Right cardiac atrium (tissue), 5 donors: ENCODE measurements at places on chromosomes 5 and 9. TPM values are rescaled to one million over a fixed set of nuclear protein-coding genes. Genes with fewer than 3 reads are reported as not detected.

Gene SLC2A6
- 1.7 TPM for total RNA-seq

Gene SHLD3
- 2.4 TPM for total RNA-seq

Gene HOMER1
- 51.2 TPM for total RNA-seq

Gene CNTRL
- 5.5 TPM for total RNA-seq

Gene TBC1D9B
- total RNA-seq: 51.5 TPM

- no peak for DNase-seq
Measured at GRCh38 chr5:107517185-107518033, 153.3 kb downstream of the EFNA5 start.

- peak; percentile 64 for DNase-seq
Measured at GRCh38 chr5:138459311-138459933, 5.9 kb upstream of the EGR1 start.

DNA sequence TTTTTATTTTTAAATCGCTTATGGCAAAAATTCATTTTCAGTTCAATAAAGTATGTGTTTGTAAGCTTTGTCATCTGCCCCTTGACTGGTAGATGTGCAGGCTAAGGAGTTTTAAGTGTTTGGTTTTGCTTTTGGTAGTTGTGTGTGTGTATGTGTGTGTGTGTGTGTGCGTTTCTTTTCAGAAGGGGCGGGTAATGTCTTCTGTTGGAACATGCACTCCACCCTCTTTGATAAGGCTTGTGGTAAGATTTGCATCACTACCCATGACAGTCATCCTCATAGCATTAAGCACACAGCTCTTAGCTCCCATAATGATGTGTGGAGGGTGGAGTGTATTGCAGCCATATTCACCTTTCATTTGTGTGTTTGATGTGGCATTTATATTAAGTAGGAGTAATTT lies 92.1 kb upstream of the FSD1L start:
- no peak for DNase-seq

DNA sequence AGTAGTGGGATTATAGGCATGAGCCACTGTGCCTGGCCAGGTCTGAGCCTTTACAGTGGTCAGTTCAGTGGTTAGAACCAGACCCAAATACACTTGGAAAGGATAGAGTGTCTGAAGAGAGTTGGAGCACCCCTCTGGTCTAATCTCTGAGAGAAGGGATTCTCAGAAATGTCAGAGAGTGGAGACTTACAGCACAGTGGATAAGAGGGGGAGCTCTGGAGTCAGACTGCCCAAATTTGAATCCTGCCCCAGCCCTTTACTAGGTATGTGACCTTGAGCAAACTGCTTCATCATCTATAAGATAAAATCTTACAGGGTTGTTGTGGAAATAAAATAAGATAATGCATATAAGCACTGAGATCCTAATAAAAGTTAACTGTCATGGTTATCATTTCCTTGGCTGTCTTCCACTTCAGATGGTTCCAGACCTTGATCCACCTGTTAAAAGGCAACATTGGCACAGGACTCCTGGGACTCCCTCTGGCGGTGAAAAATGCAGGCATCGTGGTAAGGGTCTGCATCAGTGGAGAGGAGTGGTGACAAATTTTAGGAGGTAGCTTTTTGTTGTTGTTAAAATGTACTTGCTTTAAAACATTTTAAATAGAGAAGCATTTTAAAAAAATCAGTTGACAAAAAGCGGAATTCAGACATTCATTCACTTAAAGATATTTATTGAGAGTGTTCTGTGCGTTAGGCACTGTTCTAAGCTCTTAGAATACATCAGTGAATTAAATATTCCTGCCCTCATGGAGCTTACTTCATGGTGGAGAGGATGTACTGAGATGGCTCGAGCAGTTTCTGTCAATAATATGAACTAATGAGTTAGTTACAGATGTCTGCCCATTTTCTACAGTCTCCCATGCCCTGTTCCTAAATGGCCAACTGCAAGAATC lies 16.0 kb downstream of the SLC36A1 start:
- DNase-seq: no peak

GRCh38 chr5:68242743-68243142 lies 27.2 kb downstream of the PIK3R1 start:
- DNase-seq: no peak

- DNase-seq: no peak
Measured at GRCh38 chr5:60718166-60718892, 18.4 kb upstream of the DEPDC1B start.

- DNase-seq: no peak
Measured at GRCh38 chr5:93461756-93462155, 119.3 kb downstream of the NR2F1-AS1 start.

DNA sequence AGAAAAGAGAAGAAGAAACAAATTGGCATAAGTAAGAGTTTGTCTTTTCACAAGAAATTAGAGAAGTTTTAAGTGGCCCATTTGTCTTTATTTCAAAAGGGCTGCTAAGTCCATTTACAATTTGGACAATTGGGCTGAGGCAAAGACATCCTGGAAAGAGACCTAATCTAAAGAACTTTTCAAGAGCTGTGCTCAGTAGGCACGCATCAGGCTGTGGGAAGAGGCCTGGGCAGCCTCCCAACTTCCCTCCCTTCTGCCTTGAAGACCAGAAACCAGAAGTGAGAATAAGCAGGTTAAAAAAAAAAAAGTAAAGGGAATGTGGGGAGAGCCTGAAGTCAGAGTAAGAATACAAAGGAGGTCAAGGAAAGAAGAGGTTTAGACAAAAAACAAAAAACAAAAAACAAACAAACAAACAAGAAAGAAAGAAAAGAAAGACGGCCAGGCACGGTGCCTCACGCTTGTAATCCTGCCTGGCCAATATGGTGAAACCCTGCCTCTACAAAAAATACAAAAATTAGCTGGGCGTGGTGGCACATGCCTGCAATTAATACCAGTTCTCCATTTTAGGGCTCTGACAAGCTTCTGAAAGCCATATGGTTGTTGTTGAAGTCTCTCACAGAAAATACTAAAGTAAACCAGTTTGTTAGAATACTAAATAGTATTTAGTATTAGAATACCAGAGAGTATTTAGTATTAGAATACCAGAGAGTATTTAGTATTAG lies 48.0 kb upstream of the CEP78 start:
- DNase-seq: peak; percentile 68

DNA sequence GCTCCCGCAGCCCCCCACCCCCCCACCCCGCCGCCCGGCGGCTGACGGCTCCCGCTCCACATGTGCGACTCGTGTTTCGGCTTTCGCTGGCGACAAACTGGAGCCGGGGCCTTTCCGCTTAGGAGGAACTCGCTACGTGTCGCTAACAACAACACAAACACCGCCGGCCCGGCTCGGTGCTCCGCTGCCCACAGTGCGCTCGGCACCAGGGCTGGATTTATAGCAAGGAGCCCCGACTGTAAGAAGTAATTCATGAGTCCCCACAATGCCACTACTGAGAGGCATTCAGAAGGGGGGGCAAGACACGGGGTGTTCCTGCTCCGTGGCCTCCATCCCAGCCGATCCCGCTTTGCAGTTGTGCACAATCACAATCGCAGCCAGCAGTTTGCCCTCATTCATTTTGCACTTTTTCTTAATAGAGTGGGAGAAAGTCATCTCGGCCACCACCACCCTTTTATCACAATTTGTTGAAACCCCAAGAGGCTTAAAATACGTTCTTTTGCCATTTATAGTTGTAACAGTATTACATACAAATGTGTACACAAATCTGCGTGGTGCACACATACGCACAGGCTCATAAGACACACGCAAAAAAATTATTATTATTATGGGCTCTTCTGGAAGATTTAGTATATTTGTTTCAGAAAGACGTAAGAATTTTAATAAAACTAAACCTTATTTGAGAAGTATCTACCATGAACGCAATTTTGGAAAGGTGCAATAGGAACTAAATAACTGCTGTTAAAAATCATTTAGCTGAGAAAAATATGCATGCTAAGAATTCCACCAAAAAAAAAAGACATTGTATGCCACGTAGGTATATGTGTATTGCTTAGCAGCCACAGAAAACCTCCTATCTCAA lies 48.1 kb downstream of the EBF1 start:
- peak; percentile 88 for DNase-seq

GRCh38 chr5:157570531-157571200 lies 4.9 kb downstream of the ADAM19 start:
- DNase-seq: no peak

- no peak for DNase-seq
Measured at GRCh38 chr9:14710804-14711203, 11.7 kb downstream of the CER1 start.

GRCh38 chr5:15676591-15676990 lies 176.6 kb downstream of the FBXL7 start:
- DNase-seq: no peak

- peak; percentile 65 for DNase-seq
Measured at GRCh38 chr9:109886041-109886440, 106.0 kb downstream of the PALM2AKAP2 start.

DNA sequence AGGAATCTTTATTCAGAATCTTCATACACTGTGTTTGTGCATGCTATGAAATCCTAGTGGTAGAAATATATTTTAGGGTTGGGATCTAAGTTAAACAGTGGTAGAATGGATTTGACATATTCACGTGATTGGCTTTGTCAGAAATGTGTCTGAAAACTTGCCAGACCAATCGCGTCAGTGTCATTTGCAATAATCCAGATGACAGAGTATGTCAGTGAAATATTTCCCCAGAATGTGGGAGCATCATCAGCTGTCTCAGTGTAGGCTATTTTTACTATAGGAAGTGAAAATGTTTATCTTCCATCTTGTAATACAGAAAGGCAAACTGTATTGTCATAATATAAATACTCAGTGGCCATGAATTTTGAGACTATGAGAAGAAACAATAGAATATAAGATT lies 220.6 kb upstream of the EDIL3 start:
- DNase-seq: no peak

- no peak for DNase-seq
Measured at GRCh38 chr5:105630803-105631202, 2039.9 kb downstream of the EFNA5 start.

DNA sequence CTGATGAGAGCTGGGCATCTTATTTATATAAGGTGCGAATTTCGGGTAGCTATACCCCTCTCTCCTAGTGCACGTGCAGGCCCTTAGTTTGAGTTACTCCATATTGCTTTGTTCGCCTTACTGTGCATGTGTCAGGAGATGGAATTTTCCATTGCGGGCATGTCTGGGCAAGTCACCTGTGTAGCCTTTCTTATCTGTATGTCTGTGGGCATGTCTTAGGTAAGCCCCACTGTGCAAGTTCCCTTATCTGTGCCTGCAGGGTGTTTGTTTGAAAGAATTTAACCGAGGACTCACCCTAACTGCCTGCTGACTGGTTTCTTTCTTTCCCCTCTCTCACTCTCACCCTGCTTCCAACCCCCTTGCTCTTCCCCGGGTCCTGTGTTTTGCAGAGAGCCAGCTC lies 140.7 kb upstream of the RANBP3L start:
- no peak for DNase-seq
